Activated CD8-positive, alpha-beta memory T cell treated with anti-CD3 and anti-CD28 coated beads for 1 hour (primary cell): ENCODE measurements at places on chromosomes 12 and 14.

DNA sequence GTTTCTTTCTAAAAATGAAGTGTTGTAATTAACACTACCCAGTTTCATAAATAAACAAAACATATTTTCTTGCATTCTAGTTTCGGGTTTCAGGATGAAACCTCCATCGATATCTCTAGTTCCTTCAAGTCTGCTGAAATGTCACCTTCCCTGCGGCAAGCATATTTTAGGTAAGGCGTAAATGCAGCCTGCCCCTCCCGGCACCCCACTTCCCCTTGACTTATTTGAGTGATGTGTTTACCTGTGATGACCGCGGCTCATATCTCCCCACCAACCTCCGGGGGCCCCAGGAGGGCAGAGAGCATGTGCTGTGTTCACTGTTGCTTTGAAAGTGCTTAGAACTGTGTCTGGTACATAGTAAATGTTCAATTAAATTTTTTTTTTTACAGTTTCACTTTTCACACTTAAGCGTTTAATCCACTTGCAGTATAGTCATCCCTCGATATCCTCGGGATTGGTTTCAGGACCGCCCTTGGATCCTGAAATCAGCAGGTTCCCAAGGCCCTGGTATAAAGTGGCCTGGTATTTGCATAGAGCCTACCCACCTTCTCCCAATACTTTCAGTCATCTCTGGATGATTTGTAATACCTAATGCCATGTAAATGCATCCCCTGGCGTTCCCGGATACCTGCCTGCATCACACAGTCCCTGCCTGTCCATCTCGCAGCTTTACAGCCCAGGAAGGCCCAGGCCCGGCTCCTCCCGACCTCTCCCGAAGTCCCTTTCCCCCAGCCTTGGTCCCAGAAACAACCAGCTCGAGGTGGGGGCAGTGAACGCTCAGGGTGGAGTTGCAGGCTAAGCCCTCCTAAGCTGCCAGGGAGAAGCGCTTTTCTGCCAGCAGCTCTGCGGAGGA lies 40.2 kb upstream of the FBRSL1 start:
- no peak for DNase-seq

DNA sequence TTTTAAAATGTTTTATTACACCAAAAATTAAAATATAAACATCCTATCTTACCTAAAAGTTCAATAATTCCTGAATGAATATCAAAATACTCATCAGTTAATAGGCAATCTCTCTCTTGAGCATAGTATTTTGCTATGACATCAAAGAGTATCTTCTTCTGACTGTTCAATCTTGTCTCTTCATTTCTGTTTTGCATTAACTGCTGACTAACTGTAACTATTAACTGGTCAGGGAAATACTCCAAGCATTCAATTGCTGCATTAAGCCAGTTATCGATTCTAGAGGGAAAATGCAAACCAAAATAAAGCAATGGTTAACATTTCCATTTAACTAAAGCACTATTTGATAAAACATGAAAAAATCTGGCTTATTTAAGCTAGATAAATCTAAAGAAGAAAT lies 13.4 kb downstream of the DEPDC4 start:
- DNase-seq: no peak

DNA sequence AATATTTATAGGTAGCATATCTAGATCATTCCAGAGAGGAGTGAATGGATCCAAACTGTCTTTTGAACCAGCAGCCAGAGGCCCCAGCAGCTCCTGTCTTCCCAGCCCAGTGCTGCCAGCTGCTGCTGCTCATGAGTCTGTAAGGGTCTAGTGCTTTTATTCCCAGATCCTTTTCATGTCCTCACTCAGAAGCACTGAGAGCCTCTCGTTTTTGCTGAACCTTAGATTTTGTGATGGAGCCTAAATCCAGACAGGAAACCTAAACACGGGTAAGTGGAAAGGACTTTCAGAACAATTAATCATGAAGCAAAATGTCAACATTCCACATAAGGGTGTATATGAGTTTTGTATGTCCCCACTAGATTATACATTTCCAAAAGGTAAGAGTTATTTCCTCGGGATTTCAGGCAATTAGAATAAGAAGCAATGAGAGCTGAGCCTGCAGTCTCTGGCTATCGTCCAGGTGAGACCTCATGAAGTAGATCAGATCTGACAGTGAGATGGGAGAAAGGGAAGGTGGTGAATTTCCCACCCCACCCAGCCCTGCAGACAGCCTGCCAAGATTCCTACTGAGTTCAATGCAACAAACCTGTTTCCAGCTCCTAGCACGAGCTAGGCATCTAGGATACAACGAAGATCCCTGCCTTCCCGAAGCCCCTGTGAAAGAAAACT lies 84.4 kb downstream of the NINJ2 start:
- DNase-seq: no peak

GRCh38 chr12:112677050-112677765 lies 114.3 kb upstream of the RPH3A start:
- no peak for DNase-seq

GRCh38 chr12:52418576-52419110 lies 12.5 kb upstream of the KRT82 start:
- no peak for DNase-seq

DNA sequence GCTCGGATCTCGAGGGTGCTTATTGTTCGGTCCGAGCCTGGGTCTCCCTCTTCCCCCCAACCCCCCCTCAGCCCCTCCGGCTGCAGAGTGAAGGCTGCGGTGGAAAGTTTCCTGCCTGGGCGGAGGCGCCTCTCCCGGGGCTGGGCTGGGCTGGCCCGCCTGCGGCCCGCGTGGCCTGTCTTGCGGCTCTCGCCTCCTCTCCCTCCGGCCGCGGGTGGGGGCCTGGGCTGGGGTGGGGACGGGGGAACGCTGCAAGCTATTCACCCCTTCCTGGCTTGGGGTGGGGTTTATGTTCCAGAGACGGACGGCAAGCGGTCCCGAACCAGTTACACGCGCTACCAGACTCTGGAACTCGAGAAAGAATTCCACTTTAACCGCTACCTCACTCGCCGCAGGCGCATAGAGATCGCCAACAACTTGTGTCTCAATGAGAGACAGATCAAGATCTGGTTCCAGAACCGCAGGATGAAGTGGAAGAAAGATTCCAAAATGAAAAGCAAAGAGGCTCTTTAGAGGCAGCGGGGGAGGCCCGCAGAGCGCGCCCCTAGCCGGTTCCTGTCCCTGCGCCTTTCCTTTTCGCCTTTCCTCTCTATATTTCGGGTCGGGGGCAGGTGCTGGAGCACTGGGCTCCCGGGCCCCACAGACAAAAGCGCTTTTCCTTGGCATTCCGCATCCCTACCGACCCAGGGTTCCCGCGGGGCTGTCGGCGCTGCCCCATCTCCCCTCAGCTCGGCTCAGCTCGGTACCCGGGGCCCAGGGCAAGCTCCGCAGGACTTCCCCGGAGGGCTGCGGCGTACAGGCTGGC lies 1.3 kb downstream of the HOXC5 start:
- no peak for DNase-seq

DNA sequence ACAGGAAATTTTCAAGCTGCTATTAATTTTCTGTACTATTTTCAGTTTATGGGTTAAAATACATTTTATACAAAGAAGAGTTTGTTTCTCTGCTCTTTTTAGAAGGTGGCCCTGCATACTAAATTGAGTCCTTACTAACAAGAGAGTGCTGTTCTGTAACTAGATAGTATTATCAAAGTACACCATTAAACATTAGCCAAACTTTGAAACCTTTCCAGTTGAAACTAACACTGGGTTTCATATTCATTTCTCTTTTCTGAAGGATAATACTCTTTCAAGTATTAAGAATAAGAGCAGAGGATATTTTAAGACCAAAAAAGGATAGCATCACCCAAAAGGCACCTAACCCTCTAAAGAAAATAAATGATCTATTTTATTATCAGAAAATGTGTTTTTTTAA lies 47.2 kb downstream of the PEBP1 start:
- no peak for DNase-seq

DNA sequence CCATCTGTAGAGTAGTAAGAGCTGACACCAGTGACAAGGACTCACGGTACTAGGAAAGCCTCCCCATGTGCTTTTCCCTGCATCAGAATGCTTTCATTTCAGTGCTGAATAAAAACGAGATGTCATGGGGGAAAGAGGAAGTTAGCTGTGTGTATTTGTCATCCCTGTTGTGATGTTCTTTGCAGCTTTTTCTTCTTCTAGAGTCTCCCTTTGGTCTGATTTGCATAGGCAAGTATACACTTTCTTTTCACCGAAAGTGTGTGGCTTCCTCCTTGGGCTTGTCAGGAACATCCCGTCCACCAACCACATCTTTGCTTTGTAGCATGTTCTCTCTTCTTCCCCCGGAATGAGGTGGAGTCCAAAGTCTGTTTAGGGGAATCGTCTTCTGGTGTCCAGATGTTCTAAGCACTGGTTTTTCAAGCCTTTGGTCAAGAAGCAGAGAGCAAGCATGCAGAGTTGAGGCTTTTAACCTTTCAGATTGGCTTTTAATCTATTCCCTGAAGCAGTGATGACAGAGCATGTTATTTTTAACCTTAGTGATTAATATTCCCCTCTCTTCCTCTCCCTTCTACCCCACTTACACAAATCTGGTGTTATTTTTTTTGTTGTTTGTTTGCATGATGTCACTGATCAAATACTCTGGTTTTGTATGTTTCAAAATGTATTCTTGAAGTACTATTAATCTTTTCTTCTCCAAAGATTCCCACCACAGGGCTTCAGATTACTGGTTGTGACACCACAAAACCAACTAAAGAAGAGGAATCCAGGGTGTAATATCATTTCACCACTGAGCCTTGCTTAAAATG lies 163.4 kb downstream of the SAMD4A start:
- DNase-seq: no peak

GRCh38 chr12:65784289-65785015 lies 39.8 kb upstream of the HMGA2 start:
- no peak for DNase-seq

GRCh38 chr12:77033658-77034536 lies 31.5 kb downstream of the E2F7 start:
- DNase-seq: no peak

GRCh38 chr14:20618271-20618749 lies 23.2 kb downstream of the OR6S1 start:
- no peak for DNase-seq

GRCh38 chr12:94551810-94552209 lies 92.1 kb upstream of the CEP83 start:
- DNase-seq: no peak

- DNase-seq: no peak
Measured at GRCh38 chr12:115255257-115255656, 571.3 kb upstream of the TBX3 start.

- no peak for DNase-seq
Measured at GRCh38 chr12:67988601-67989021, 636 bp upstream of the IFNG-AS1 start.

DNA sequence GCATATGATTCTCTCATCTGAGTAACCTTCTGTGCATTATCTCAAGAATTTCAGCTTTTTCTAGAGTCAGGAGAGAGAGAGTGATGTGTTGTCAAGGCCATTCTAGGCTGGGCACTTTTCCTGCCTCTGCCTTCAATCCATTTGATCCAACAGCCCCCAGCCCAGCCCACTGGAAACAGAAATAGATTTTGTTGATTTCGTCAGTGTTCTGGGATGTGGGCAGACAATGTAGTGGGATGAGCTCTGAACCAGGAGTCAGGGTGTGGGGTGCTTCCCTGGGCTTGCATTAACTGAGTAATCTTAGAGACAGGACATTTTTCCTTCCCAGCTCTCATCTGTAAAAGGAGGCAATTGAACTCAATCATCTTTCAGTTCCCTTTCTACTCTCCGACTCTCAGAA lies 42.5 kb upstream of the RPH3A start:
- no peak for DNase-seq
